ENCODE measurements at places on chromosomes 1 and 21.

DNA sequence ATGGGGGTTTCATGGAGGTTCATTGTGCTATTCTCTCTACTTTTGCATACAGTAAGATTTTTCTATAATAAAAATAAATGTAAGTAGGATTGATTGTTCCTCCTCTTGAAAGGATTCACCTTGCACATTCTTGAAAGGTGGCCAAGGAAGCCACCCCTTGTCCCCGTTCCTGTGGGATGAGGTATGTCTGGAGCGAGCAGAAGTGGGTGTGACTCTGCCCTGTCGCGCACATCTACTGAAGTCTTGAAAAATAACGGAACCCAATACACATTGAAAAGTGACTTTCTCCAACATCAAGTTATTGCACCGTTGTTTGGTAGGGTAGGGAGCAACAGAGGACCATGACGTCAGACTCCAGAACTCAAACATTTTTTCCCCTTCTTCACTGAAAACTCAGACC lies 46.8 kb upstream of the USP1 start:
- no peak for DNase-seq

DNA sequence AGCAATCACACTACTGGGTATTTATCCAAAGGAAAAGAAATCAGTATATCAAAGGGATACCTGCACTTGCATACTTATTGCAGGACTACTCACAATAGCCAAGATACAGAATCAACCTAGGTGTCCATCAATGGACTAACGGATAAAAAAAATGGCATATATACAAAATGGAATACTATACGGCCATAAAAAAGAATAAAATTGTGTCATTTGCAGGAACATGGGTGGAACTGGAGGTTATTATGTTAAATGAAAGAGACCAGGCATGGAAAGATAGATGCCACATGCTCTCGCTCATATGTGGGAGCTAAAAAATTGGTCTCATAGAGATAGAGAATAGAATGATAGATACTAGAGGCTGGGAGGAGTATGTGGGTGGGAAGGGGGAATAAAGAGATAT lies 29.3 kb upstream of the CAP1 start:
- no peak for DNase-seq

DNA sequence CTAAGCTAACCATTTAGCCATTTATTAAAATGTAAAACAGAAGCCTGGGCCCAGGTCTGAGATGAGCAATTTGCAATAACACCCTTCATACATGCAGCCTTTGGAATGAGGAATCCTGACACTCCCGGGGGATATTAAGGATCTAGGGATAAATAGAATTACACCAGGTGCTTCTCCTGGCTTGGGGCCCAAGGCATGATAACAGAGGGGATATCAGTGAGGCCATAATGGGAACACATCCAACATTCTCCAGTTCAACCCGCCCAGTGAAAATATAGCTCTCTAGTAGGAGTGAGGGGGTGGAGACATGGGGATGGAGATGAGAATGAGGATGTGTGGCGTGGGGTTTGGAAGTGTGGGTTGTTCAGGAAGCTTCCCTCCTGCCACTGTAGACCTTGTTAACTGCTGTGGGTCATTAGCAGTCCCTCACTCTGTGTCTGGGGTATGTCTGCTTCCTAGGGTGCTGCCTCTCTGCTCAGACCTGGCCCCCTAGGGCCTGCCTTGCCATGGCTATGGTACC lies 57.9 kb upstream of the KANK4 start:
- DNase-seq: no peak

GRCh38 chr1:70961374-70961975 lies 86.1 kb downstream of the PTGER3 start:
- DNase-seq: no peak

DNA sequence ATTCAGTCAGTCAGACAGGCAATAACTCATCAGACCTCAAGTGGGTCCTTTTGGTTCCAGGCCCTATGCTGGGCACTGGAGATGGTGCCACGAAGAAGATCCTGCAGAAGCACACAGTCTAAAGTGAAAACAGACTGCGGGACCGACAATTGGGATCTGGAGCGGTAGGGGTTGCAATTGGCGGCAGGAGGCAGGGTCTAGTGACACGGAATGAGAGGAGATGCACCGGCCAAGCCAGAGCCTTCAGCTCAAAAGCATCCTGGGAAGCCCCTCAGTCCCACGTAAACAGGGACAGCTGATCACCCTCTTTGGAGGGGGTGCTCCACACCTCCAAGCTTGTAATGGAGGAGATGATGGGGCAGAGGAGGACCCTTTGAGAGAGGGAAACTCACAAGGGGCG lies 56.2 kb downstream of the KLHDC7A start:
- no peak for DNase-seq

GRCh38 chr1:153072806-153073726 lies 1.7 kb upstream of the SPRR2B start:
- no peak for DNase-seq

DNA sequence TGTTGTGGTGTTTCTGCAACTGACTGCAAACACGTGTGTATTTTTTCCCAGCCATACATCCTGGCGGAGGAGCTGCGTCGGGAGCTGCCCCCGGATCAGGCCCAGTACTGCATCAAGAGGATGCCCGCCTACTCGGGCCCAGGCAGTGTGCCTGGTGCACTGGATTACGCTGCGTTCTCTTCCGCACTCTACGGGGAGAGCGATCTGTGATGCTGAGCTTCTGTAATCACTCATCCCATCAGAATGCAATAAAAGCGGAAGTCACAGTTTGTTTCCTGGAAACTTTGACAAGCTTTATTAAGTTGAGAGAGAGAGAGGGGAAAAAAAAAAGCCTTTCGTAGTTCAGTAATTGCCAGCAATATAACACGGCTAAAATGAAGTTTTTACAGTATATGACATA lies 32.7 kb upstream of the MTR start:
- no peak for DNase-seq

DNA sequence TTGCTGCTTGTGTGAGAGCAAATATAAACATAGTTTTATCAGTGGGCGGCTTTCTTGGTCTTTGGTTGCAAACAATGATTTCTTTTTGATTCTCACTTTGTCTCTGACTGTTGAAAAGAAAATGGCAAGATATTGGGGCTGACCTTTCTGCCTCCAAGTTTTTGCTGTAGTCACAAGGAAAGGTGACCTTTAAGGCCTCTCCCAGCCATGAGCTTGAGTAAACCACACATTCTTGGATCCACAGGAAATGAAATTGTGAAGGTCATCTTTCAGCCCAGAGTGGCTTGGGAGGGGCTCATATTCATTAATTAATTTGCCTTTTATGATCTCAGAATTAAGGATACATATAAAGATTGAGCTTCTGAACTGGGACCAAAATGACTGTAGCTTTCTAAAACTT lies 241.6 kb downstream of the BACH1 start:
- no peak for DNase-seq

- DNase-seq: no peak
These were observed 89.3 kb upstream of the CNIH3 start for GRCh38 chr1:224526771-224527170.

DNA sequence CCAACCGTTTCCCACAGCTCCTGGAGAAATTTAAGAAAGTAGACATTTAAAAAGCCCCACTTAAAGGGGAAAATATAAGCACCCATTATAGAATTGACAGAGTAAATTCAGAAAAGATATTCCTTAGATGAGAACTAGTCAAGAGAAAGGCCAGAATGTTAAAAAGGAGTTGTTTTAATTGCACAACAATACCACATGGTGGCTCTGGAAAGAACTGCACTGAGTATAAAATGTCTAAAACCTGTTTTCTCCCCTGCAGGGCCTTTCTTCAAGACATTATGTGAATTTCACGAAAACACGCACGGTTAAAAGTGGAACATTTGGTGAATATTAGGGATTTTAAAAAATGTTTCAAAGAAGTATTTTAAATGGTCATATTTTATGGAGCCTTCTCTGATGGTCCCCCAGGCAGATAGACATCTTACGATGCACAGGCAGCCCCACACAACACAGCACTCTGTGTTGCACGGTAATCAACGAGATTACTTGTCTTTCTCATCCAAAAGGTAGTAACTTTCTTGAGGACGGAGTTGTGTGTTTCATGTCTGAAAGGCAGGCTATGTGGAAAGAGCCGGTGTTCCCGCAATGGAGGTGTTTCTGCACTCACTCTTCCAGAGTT lies 101.9 kb downstream of the PRRX1 start:
- DNase-seq: no peak

GRCh38 chr1:198903203-198903602 lies 264.4 kb downstream of the PTPRC start:
- peak; percentile 7 for DNase-seq

- DNase-seq: no peak
These were observed 16.6 kb upstream of the ABCG1 start for GRCh38 chr21:42202321-42202720.

- no peak for DNase-seq
These were observed 25.3 kb upstream of the SIPA1L2 start for GRCh38 chr1:232655028-232655745.

All from anterior cingulate cortex (tissue), 58 donors.